Stimulated activated CD8-positive, alpha-beta memory T cell treated with anti-CD3 and anti-CD28 coated beads, Interleukin-2, amount 100 ng/mL, for 1 hour (primary cell): ENCODE measurements at places on chromosomes 13 and 19.
A peak's percentile ranks its signal among the peaks of the same experiment; 100 is the strongest.

- no peak for DNase-seq
Observed at GRCh38 chr19:7467009-7467989, 21.5 kb downstream of the PEX11G start.

- no peak for DNase-seq
Observed at GRCh38 chr19:38395381-38396114, 7.1 kb downstream of the SPRED3 start.

DNA sequence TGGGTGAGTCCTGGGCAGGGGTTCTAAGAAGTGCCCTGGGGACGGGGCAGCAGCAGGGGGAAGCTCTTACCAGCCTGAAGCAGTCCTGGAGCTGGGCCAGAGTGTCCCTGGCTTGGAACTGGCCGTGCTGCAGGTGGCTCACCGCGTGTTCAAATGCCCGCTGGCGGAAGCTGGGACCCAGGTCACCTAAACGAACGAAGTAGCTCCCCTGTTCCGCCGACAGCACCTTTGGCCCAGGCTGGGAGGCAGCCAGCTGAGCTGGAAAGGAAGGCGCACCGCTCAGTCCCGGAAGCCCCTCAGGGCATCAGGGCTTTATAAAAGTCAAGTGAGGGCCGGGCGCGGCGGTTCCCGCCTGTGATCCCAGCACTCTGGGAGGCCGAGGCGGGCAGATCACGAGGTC is 9.6 kb downstream of the PLIN4 start:
- DNase-seq, result no peak

GRCh38 chr19:4025317-4025716 is 17.8 kb downstream of the PIAS4 start:
- DNase-seq, result no peak

GRCh38 chr13:66098931-66099628 is 1131.1 kb downstream of the PCDH9 start:
- no peak for DNase-seq

DNA sequence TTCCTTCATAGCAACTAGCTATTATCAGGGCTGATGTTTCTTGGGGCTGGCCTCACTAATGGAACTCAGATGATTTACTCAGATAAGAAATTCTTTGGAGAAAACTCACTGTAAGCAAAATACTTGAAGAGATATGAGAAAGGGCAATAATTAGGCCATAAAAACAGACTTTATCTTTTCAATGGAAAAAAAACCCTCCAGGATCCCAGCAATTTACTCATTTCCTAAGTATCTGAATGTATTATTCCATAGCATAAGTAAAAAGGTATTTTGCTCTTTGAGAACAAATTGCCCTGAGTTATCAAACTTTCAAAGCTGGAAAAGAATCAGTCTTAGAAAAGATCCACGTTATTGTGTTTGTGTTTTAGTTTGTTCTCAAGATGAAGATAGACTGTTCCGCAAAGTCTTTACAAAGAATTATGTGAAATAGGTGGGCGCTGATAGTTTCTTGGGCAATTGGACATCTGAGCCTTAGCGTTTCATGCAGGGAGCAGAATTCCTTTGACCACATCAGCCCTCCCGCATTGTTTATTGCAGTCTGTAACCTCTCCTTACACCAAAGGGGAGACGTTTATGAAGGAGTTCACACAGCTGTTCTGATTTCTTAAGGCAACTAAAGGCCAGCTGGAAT is 29.1 kb upstream of the CSNK1A1L start:
- DNase-seq, result no peak

DNA sequence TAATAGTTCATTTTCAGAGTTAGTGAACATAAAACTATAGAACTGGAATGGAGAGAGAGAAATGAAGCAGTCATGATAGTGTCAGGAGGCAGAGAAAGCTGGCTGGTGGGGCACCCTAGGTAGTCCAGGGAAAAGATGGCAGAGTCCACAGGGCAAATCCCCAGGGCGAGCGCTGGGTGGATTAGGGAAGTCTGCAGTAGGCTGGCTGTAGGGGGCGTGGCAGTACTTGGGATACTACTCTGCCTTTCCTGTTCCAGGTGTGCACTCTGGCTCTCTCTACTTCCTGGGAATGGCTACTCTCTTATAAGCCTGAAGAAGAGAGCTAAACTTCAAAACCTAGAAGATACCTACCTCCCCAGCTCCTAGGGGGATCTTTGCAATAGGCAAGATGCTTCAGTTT is 232.9 kb upstream of the SLC10A2 start:
- no peak for DNase-seq

DNA sequence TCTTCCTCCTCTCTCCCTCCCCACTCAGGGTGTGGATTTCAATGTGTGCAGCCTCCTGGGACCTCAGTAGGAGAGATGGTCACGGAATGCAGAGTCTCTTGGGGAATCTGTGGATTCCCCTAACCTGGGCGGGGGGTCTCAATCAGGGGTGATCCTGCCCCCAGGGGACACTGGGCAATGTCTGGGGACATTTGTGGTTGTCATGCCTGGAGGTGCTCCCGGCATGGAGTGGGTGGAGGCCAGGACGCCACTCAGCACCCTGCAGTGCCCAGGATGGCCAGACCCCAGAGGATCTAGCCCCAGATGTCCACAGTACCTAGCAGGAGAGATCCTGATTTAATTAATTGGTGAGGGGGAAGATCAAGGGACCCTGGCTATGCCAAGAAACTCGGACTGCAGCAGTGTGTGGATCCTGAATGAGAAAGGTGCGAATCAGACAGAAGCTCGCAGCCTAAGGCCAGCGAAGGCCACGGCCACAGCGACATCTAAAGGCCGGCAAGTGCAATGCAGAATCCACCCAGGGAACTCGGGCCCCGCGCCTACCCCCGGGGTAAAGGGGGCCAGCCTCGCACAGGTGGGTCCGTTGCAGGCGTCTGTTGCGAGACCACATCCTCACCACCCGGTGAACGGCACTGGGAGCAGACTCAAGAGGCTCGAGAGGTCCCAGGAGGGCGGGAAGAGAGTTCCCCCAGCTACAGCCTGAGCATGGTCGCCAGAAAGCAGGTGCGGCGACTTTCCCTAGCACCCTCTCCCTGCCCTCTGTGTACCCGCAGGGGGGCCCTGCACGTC is 88.8 kb downstream of the GNG7 start:
- peak; percentile 39 for DNase-seq

GRCh38 chr19:50266041-50266440 is 62.6 kb downstream of the MYH14 start:
- DNase-seq, result no peak
